ENCODE measurements at places on chromosomes 3 and 15.

- DNase-seq: no peak
These were observed 93.5 kb downstream of the ADAMTS17 start for GRCh38 chr15:100248236-100248635.

DNA sequence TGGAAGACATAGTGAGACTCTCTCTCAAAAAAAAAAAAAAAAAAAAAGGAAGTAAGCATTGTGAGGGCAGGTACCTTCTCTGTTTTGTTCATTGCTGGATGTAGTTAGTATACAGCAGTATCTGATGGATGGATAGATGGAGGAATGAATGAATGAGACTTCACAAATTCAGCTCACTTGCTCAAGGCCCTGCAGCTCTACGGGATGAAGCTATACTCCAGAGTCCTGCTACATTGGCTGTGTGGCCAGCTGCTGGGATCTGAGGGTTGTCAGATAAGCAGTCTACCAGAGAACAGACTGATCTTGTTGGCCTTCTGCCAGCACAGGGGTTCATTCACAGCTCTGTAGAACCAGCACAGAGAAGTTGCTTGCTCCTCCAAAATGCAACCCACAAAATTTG is 35.0 kb downstream of the MLH1 start:
- DNase-seq: no peak

- no peak for DNase-seq
These were observed 38.8 kb upstream of the SLC25A36 start for GRCh38 chr3:140902791-140903190.

- no peak for DNase-seq
These were observed 22.5 kb downstream of the LRRC28 start for GRCh38 chr15:99273801-99274200.

GRCh38 chr3:138205527-138205926 is 18.4 kb downstream of the ARMC8 start:
- DNase-seq: no peak

- no peak for DNase-seq
These were observed 31.4 kb upstream of the CHRNB4 start for GRCh38 chr15:78672285-78673014.

- DNase-seq: peak; percentile 49
These were observed 66.4 kb upstream of the NR2E3 start for GRCh38 chr15:71743861-71744382.

DNA sequence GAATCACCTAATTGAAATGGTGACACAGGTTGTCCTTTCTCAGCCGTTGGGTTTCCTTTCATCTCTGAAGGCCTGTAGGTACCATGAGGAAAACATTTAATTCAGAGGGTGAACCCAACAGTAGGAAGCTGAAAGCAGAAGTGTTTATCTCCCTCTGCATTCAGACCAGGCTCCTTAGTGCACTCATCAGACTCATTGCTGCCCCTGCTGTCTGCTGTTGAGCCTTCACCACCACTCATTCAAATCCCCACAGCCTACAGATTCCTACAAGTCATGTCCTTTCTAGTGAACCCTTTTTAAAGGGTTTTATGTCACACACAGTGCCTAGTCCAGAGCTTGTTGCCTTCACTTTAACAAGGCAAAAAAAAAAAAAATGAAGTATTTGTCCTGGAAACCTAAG is 13.4 kb downstream of the WDR48 start:
- DNase-seq: no peak

DNA sequence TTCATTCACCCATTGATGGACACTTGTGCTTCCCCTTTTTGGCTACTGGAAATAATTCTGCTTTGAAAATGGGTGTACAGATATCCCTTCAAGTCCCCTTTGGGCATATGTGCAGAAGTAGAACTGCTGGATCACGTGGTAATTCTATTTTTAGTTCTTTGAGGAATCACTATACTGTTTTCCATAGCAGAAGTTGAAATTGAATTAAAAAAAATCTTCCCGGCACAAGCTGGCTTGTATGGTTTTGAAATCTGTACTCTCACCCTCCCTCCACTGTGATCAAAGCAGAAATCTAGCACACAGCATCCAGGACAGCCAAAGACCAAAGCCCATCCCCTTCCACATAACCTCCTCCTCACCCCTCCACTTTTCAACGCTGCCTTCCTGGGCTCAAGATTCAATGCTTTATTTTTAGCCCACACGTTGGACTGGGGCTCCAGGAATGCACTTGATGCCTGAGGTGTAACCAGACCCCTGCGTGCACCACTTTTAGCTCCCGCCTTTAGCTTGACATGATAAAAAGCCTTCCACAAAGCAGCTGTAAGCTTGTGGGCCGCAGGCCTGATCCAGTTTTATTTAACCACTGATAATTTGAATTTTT is 29.9 kb downstream of the TMEM40 start:
- DNase-seq: no peak

DNA sequence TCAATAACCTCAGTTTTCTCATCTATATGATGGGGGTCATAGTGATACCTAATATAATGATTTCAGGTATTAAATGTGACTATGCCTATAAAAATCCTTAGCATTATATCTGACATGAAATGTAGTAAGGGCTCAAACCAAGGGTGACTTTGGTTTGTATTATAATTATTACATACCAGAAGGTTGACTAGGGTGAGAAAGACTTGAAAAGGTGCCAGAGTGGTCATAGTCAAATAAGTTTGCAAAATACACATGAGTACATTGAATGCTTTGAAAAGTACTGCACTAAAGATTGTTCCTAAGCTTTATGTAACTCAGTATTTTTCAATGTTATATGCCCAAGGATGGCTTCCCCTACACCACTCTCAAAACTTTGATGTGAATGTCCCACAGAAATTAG is 297.2 kb downstream of the ARPP21 start:
- DNase-seq: no peak

GRCh38 chr3:57397175-57398026 is 104.9 kb upstream of the ASB14 start:
- peak; percentile 7 for DNase-seq

DNA sequence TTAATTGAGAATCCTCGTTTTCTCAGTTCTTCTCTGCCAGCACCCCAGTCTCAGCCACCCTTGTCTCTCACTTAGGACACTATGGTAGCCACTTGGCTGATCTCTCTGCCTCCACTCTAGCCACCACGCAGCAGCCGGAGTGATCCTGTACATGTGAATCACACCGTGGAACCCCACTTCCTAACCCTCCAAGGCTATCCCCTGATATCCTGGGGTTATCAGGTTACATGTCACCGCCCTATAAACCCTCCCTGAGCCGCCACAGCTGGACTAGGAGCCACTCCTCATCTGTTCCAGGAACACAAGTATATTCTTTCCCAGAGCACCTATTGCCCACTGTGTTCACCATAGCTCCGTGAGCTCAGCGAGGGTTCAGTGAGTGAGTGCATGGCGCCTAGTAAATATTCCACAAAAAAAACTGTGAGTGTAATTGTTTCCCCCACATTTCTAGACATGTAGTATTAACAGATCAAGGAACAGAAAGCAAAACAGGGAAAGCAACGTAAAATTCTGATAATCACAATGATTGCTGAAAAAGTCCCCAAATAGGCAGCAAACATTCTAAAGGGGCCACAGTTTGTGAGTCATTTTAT is 661 bp upstream of the PARP14 start:
- DNase-seq: no peak

DNA sequence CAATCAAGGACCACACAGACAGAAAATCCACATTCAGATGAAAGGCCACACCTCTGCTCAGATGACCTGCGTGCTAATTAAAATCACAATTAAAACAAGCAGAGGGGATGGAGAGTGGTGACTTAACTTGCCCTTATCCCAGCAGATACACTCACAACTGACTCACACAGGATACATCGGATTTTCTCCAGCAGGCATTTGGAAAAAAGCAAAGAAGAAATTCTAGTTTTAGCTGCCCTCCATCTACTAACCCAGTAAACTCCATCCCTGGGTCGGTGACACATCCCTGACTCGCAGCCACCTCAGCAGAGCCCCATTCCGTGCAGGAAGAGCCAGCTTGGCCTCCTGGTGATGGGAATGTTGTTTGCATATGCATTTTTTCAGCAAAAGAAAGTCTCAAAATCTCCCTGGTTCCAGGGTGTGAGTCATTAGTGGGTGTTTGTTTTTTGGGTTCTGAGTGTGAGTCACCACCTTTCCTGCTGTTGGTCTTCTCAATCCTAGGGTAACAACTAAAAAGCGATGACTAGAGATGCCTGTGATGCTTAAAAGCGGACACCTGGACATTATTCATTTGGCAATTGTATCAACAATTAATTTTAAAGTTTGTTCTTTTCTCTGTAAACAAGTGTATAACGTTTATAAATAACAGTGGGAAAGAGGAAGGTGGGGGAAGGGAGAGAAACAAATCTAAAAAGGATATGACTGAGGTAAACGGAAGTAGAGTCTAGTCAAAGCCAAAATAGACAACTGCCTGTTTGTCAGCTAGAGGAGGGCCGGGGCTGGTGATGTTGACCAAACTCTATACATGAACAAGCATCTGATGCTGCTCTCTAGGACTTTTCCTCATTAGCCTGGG is 49.8 kb upstream of the SLC4A7 start:
- DNase-seq: peak; percentile 5

GRCh38 chr3:34207806-34208205 is 409.4 kb downstream of the PDCD6IP start:
- no peak for DNase-seq
